ENCODE measurements at places on chromosomes 11 and 22.

- DNase-seq: no peak
These were observed 498.5 kb downstream of the NTM start for GRCh38 chr11:131868629-131869507.

GRCh38 chr11:33774736-33775466 lies 581 bp upstream of the FBXO3 start:
- DNase-seq: no peak

DNA sequence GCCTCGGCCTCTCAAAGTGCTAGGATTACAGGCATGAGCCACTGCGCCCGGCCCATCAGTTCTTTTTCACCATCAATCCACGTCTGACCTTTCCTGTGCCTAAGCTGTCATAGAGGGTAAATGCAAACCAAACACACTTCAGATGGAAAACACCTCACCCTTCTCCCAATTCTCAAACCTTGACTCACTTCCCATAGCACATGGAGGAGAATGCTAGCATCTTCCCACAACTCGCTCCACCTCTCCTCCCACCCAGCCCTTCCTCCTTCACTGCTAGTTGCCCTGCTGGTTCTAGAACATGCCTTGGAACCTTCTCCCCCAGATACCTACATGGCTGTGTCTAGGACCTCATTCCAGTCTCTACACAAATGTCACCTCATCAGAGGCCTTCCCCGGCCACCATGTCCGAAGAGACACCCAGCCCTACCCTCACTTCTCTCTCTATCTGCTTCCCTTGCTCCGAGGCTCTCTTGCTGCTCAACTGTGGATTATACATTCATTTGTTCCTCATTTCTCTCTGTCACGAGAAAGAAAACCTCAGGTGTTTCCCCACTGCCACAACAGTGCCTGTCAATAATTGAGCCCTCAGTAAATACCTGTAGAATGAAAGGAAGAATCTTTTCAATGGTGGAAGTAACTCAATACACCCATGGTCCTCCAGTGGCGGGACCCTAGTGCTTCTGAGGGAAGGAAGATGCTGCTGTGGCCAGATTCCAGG lies 21.3 kb upstream of the NCF4 start:
- no peak for DNase-seq

DNA sequence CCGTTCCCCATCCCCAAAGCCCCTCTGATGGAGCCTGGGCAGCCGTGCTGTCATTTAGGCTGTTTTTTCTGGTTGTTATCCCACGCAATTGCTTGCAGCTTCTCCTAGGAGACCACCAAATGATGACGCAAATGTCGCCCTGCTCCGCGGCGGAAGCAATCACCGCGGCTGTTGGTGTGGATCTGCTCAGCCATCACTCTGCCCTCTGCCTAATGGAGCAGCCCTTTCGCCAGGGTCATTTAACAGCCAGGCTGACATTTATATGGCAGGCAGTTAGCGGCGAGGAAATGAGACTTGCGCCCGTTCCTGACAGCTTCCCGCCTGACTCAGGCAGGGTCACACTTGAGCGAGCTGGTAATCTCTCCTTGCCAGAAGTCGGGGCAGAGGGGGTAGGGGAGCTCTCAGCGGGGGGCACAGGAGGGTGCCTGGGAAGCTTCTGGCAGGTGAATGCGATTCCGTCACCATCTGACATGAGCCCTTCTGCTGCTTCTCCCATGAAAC lies 97.9 kb upstream of the RTL6 start:
- no peak for DNase-seq

DNA sequence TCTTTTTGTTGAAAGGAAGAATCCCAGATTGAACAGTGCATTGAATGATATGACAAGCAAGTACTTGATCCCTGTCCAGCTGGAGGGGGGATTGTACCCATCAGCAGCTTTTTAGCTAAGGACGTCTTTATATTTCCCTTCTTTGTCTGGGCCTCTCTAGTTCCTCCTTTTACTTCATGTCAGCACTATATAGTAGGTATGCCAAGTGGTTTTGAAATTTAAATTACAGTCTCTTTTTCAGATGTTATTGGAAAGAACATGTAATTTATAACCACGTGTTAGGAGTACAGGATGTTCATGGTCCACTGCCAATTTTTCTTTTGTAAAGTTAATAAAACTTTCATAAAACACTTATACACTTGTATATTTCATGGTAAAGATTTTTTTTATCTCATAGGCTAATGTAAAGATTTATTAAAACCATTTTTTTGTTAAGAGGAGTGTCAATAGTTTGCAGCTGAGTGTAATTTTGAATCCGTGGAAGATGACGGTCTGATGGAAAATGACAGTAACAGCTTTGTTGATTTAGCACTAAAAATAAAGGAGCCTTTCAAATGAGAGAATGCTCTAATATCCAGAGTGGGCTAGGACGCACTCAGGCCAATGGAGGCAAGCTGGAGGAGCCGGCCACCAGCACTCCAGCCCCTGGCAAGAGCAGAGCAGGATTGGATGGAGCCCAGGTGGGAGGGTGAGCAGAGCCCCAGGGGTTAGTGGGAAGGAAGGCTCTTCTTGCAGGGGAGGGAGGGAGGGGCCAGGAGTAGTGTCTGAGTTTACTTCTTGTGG lies 488.3 kb downstream of the INSC start:
- no peak for DNase-seq

- DNase-seq: peak; percentile 14
These were observed 235.0 kb downstream of the MIAT start for GRCh38 chr22:26892166-26893041.

DNA sequence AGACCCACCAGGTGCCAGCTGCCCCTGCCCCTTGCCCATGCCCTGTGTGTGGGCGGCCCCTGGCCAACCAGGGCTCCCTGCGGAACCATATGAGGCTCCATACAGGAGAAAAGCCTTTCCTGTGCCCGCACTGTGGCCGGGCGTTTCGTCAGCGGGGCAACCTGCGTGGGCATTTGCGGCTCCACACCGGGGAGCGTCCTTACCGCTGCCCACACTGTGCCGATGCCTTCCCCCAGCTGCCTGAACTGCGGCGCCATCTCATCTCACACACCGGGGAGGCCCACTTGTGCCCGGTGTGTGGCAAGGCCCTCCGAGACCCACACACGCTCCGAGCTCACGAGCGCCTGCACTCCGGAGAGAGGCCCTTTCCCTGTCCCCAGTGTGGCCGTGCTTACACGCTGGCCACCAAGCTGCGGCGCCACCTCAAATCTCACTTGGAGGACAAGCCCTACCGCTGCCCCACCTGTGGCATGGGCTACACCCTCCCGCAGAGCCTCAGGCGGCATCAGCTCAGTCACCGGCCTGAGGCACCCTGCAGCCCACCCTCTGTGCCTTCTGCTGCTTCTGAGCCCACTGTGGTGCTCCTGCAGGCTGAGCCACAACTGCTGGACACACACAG lies 4.3 kb downstream of the ZNF408 start:
- DNase-seq: no peak

DNA sequence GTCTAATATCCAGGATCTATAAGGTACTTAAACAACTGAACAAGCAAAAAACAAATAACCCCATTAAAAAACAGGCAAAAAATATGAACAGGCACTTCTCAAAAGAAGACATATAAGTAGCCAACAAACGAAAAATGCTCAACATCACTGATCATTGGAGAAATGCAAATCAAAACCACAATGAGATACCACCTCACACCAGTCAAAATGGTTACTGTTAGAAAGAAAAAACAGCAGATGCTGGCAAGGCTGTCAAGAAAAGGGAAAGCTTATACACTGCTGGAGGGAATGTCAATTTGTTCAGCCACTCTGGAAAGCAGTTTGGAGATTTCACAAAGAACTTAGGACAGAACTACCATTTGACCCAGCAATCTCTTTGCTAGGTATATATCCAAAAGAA lies 30.6 kb upstream of the NOX4 start:
- no peak for DNase-seq

DNA sequence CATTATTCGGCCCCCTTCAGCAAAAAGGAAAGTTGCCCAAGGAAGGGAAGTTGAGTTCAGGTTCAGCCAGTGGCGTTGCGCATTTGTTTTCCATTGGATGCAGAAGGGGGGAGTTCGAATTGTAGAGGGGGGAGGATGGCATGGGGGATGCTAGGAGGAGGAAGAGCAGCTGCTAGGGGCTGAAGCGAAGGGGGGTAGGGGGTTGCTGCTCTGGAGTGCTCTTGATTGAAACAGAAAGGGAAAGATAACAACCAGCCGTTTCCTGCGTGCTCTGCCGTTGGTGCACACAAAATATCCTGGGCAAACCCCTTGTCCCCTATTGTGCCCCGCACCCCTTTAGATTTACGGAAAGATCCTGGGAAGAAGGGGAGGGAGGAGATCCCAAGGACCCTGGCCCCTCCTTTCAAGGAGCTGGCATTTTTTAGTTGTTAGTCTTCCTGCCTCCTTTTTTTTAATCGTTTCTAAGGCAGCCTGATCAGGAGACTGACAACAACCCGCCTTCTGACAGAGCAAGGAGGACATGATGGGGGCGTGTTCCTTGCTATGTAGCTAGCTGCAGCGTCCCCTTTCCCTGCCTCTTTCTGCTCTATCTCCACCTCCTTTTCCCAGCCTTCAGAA lies 2.1 kb downstream of the KMT2A start:
- peak; percentile 78 for DNase-seq

- DNase-seq: no peak
These were observed 99.3 kb downstream of the CWC15 start for GRCh38 chr11:94873916-94874540.

DNA sequence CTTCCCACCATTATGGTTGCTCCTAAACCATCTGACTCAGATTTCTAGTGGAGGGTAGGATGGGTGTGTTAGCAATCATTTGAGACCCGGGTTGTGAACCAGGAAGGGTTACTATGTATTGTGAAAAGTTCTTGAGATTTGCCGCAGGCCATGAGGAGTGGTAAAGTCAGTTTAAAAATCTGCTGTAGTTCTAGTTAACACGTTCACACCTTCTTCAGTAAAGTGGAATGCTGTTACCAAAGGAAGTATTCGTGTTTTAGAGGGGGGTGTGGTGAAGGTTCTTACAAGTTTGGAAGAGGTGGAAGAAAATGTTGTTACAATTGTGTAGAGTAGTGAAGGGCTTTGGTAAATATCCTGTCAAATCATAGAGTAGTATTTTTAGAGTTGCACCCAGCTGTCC lies 2.6 kb downstream of the MTMR3 start:
- DNase-seq: no peak

DNA sequence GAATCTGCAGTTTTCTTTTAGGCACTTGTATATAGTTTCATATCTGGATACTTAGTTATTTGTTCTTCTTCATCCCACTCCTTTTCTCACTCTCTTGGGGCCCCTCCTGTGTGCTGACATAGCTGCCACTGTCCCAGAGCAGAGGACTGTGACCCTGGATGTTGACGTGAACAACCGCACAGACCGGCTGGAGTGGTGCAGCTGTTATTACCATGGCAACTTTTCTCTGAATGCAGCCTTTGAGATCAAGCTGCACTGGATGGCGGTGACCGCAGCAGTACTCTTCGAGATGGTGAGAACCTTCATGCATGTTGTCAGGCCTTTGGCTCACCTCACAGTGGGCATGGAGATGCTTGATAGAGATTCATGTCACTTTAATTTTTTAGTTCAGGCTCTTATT lies 50.9 kb upstream of the YWHAH start:
- DNase-seq: no peak

- no peak for DNase-seq
These were observed 53.2 kb upstream of the SHANK2 start for GRCh38 chr11:71305451-71306125.

DNA sequence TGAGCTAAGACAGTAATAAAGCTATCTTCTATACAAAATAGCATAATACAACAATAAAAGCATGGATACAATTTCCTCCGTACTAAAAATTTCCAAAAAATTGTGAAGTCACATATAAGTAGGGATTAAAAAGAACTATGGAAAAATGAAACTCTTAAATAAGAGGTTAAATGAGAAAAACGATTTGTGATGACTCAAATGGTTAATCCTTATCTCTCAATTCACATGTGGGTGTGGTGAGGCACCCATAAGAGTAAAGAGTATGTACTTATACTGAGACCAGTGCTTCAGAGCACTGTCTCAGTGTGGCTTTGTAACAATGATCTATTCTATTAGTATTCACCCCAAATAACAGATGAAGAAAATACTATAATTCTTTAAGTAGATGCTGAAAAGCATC lies 25.0 kb upstream of the CCDC34 start:
- no peak for DNase-seq

GRCh38 chr11:118909619-118910308 lies 16.0 kb downstream of the BCL9L start:
- peak; percentile 24 for DNase-seq

GRCh38 chr22:23270798-23271596 lies 90.7 kb downstream of the BCR start:
- DNase-seq: no peak

GRCh38 chr22:50308597-50308935 lies 1.1 kb upstream of the PLXNB2 start:
- peak; percentile 88 for DNase-seq

DNA sequence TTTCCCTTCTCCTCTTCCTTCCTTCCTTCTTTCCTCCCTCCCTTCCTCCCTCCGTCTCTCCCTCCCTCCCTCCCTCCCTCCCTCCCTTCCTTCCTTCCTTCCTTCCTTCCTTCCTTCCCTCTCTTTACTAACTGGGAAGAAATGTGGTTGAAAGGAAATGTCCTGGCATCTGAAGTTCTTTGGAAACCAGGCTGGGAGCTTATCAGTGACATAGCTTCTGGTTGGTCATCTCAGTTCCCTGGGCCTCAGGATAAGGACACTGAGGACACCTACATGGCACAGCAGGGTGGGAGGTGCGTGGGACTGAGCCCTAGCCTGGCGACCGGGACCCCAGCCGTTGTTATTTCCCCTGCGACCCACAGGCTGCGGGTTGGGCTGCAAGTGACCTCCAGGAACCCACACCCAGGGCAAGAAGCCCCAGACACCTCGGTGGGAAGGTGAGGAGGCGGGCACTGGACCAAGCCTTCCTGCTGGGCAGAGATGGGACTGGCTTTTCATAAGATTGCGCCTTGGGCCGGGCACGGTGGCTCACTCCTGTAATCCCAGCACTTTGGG lies 1486.5 kb downstream of the TBC1D22A start:
- no peak for DNase-seq

DNA sequence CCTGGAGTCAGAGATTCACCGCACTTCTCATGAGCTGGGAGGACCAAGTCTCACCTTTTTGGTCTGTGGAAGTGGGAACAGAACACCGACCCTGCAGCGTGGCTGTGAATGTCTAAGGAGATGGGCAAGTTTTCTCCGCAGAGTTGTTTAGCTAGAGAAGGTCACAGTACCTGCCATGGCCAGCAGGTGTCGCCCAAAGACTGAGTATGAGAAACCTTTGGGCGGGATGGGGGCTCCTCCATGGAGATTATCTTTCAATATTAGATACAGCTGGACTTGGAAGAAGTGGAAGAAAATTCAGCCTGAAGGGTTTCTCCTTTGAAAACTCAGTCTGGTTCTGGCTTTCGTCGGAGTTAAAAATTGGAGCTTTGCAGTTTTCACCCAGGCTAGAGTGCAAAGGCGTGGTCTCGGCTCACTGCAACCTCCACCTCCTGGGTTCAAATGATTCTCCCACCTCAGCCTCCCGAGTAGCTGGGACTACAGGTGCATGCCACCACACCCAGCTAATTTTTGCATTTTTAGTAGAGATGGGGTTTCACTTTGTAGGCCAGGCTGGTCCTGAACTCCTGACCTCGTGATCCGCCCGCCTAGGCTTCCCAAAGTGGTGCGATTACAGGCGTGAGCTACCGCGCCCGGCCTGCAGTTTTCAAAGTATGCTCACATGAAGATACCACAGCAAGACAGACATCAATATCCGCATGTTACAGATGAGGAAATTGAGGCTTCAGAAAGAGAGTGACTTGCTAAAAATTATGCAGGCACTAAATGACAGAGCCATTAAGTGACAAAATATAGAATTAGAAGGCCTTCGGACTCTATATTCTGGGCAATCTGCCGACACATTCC lies 10.7 kb upstream of the DSCAML1 start:
- peak; percentile 51 for DNase-seq

- peak; percentile 92 for DNase-seq
These were observed at the start of gene C22orf39 for GRCh38 chr22:19447330-19448075. Gene C22orf39 (minus strand): TSS chr22:19447711. CDS start chr22:19447688, 23 bp downstream.
